ENCODE measurements at places on chromosomes 2 and 18. TPM values are rescaled to one million over a fixed set of nuclear protein-coding genes. Genes with fewer than 3 reads are reported as not detected.

Gene CFC1
- not detected for total RNA-seq

Gene SNX17
- 99.7 TPM for total RNA-seq

Gene ALLC
- not detected for total RNA-seq

Gene DNAJC27
- total RNA-seq: 1.6 TPM

Gene SPRED2
- total RNA-seq: 4.2 TPM

Gene INPP5D
- total RNA-seq: 37.7 TPM

Gene TLX2
- total RNA-seq: not detected

Gene RRM2
- 38.2 TPM for total RNA-seq

Gene GRHL1
- total RNA-seq: 0.16 TPM

Gene LINC00305
- total RNA-seq: not detected

Gene KIAA2012
- total RNA-seq: not detected

Gene RPRM
- not detected for total RNA-seq

Gene SLC9A4
- under 0.01 TPM for total RNA-seq

Gene ABCA12
- total RNA-seq: under 0.01 TPM

Gene ANKRD62
- total RNA-seq: not detected

Gene GYPC
- total RNA-seq: 275 TPM

Gene RAB6D
- total RNA-seq: not detected

Gene HOXD3
- 7.6 TPM for total RNA-seq

Gene COLEC12
- total RNA-seq: 61.7 TPM

Gene PLGLB1
- 5.9 TPM for total RNA-seq

Gene CRYBA2
- not detected for total RNA-seq

Gene KATNAL2
- total RNA-seq: 0.76 TPM

Gene FAM161A
- total RNA-seq: 1.8 TPM

Gene TMEFF2
- total RNA-seq: under 0.01 TPM

Gene CHMP3
- total RNA-seq: 48.4 TPM

Gene DIPK1C
- not detected for total RNA-seq

Gene ATP6V1B1
- 0.76 TPM for total RNA-seq

Gene HOXD13
- not detected for total RNA-seq

Gene VWA3B
- total RNA-seq: not detected

Gene CYP1B1
- total RNA-seq: 0.06 TPM

Gene KLF7
- total RNA-seq: 7.1 TPM

Gene SERPINB12
- not detected for total RNA-seq

Gene FLACC1
- total RNA-seq: 0.49 TPM

Gene DSG1
- total RNA-seq: not detected

Gene NTSR2
- not detected for total RNA-seq

Gene COL3A1
- 22.5 TPM for total RNA-seq

Measured in bladder microvascular endothelial cell (primary cell).